Activated CD4-positive, alpha-beta memory T cell treated with anti-CD3 and anti-CD28 coated beads, Interleukin-2, amount 10 ng/mL, durations not matched to agents 7 days and 5 days (primary cell): ENCODE measurements at places on chromosomes 13 and 19. TPM values are rescaled to one million over a fixed set of nuclear protein-coding genes. Genes with fewer than 3 reads are reported as not detected.

- DNase-seq, result no peak
Measured at GRCh38 chr19:29480507-29480906, 45.3 kb upstream of the VSTM2B start.

GRCh38 chr19:45122832-45123231, 29.9 kb downstream of the PPP1R37 start:
- DNase-seq, result no peak

DNA sequence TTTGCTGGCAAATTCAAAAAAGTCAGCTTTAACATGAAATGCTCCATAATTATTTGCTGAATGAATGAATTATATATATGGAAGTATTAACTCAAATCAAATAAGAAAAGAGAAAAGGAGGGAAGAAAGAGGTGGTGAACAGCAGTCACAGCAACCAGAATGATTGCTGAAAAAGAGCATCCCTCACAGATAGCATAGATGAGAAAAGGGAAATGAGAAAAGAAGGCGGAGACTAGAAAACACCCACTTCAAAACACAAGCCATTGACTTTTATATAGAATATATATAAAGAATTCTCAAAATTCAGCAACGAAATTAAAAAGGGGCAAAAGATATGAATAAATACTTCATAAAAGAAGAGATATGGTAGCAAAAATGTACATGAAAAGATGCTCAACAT, 75.2 kb downstream of the CAB39L start:
- no peak for DNase-seq

GRCh38 chr19:788686-788982, 8.6 kb upstream of the PTBP1 start:
- no peak for DNase-seq

Gene SLC10A2
- total RNA-seq, result not detected
